ENCODE measurements at places on chromosomes 6 and 20. TPM values are rescaled to one million over a fixed set of nuclear protein-coding genes. Genes with fewer than 3 reads are reported as not detected.

PSMG4 gene
- 9.1 TPM for total RNA-seq

ID1 gene
- 98.9 TPM for total RNA-seq

XRN2 gene
- 30.9 TPM for total RNA-seq

KCTD20 gene
- total RNA-seq = 26.4 TPM

BMP2 gene
- 2.3 TPM for total RNA-seq

SAMD3 gene
- 0.95 TPM for total RNA-seq

CALHM4 gene
- total RNA-seq = not detected

HLA-DOA gene
- 1.5 TPM for total RNA-seq

OR2J3 gene
- not detected for total RNA-seq

WFDC10B gene
- total RNA-seq = not detected

CAP2 gene
- total RNA-seq = 137 TPM

RIPOR2 gene
- 2.6 TPM for total RNA-seq

DNMT3B gene
- 0.32 TPM for total RNA-seq

F13A1 gene
- total RNA-seq = 188 TPM

GJA1 gene
- 221 TPM for total RNA-seq

ADGB gene
- total RNA-seq = not detected

PPP2R5D gene
- total RNA-seq = 34.2 TPM

ID4 gene
- total RNA-seq = 1.6 TPM

ZBTB46 gene
- 13.8 TPM for total RNA-seq

ETV7 gene
- total RNA-seq = 0.38 TPM

MTRF1L gene
- total RNA-seq = 30.8 TPM

PTK6 gene
- 0.11 TPM for total RNA-seq

MATN4 gene
- total RNA-seq = not detected

DEF6 gene
- total RNA-seq = 2.8 TPM

CHMP4B gene
- 108 TPM for total RNA-seq

TSPO2 gene
- total RNA-seq = not detected

TDP2 gene
- 21.7 TPM for total RNA-seq

TGM2 gene
- 581 TPM for total RNA-seq

COL21A1 gene
- total RNA-seq = 20.0 TPM

ZFP57 gene
- not detected for total RNA-seq

FAM162B gene
- total RNA-seq = 3.8 TPM

SLC17A3 gene
- total RNA-seq = not detected

OXT gene
- 0.54 TPM for total RNA-seq

SSTR4 gene
- not detected for total RNA-seq

ABHD16B gene
- total RNA-seq = not detected

BPIFB2 gene
- total RNA-seq = not detected

SIRPG gene
- total RNA-seq = not detected

CCM2L gene
- 10.3 TPM for total RNA-seq

C20orf141 gene
- not detected for total RNA-seq

TRAPPC3L gene
- not detected for total RNA-seq

CNKSR3 gene
- 20.0 TPM for total RNA-seq

ENPP5 gene
- 2.8 TPM for total RNA-seq

GGTLC1 gene
- total RNA-seq = not detected

NKAPL gene
- 7.4 TPM for total RNA-seq

Measured in Right ventricle myocardium inferior (tissue), 1 donor.